Anterior cingulate cortex (tissue), 58 donors: ENCODE measurements at places on chromosomes 6 and 20.
A peak's percentile ranks its signal among the peaks of the same experiment; 100 is the strongest.

GRCh38 chr20:4896971-4897497 is 104.3 kb downstream of the SLC23A2 start:
- no peak for DNase-seq

GRCh38 chr6:63140692-63141318 is 70.5 kb upstream of the FKBP1C start:
- no peak for DNase-seq

DNA sequence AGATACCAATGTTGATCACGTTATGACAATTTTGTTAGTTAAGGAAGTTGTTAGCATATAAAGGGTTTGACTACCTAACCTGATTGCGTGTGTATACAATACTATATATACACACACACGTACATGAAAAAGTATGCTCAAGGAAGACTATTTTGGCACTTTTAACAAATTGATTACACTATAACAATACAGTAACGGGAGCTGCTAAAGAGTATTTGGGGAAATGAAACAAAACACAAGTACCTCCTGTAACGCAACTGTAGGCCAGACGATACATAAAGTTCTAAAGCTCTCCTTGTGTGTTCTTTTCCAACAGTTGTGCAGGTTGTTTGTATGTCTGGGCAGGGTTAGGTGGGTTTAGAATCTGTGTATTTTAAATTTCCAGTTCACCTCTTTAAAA is 98.7 kb downstream of the PLEKHG1 start:
- DNase-seq: no peak

GRCh38 chr6:49142421-49143151 is 320.5 kb downstream of the MMUT start:
- no peak for DNase-seq

DNA sequence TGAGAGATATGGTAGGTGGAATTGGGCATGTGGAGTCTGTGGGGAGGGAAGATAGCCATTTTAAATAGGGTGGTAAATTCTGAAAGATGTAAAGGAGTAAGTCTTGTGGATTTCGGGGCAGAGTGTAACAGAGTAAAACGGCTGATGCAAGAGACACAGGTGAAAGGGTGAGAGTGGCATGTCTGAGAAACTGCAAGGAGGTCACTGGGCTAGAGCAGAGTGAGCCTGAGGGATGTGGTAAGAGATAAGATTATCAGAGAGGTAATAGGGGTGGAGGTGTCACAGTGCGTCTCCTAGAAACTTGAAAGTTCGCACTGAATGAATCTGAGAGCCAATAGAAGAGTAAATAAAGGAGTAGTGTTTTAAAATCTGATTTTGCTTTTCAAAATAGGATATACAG is 308.1 kb downstream of the EPM2A start:
- no peak for DNase-seq

DNA sequence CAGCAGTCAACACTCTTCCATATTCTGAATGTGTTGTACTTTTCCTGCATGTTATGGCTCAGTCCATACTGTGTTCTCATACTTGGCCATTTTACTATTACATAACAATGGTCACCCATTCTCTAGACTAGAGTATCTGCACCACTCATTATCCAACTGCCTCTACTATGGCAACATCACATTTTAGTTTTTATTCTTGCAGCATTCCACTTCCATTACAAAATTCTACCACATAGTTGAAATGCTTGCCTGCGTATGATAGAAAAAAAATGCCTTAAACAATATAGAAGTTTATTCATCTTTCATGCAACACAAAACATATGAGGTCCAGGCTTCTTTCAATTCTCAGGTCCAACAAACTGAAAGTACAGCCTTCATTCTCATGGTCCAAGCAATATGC is 128.0 kb downstream of the TENT5A start:
- no peak for DNase-seq

DNA sequence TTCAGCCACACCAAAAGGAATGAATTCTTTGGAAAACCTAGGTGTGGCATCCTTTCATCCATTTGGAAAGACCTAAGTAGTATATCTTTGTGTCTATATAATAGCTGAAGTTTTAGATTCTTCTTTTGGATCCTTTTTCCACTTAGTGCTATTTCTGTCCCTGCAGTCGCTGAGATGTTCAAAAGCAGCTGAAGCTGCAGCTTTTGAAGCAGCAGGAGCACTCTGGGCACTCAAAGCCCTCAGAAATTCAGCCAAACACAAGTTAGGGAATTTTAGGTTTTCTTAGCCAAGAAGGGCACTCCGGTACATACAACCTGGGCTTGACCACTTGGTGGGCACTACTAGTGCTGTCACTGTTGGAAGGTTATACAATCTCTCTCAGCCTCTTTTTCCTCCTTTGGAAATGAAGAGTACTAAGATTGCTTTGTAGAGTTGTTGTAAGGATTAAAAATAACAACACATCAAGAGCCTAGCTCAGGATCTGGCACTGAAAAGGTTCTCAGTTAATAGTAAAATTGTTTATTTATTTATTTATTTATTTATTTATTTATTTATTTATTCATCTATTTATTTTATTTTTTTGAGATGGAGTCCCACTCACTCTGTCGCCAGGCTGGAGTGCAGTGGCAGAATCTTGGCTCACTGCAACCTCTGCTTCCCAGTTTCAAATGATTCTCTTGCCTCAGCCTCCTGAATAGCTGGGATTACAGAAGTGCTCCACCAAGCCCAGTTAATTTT is 71.9 kb upstream of the SLC22A16 start:
- DNase-seq: no peak

DNA sequence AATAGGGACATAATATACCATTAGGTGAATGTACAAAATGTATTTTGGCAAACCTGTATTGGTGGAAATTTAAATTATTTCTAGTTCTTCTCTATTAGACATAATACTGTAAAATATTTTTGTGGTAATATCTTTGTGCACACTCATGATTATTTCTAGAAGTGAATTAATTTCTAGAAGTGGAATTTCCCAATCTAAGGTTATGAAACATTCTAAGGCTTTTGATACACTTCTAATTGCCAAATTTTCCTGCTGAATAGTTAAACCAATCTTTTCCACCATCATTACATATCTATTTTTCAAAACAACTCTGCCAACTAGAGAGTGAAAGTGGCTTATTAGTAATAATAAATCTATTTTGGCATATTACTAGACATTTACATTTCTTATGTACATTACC is 1.8 kb upstream of the CCND3 start:
- no peak for DNase-seq

- DNase-seq: no peak
Observed at GRCh38 chr6:13908955-13909381, 15.8 kb upstream of the RNF182 start.

GRCh38 chr6:43943099-43943766 is 173.2 kb downstream of the VEGFA start:
- no peak for DNase-seq

DNA sequence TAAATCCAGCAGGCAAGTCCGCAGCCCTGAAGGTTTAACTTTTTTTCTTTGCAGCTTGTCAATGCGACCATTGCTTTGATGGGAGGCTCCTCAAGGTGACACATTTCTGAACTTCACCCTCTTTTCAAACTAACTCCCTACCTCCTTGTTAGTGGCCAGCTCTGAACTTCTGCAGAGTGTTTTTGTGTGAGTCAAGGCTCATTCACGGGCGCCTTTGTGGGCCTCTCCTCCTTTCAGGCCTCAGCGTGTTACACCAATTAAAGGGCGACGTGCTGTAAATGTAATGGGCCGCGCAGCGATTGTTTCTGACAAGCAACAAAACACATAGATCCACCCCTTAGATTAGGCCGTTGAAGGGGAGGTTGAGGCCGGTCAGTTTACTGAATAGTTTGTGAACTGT is 45.5 kb upstream of the NR2E1 start:
- DNase-seq: peak; percentile 4

DNA sequence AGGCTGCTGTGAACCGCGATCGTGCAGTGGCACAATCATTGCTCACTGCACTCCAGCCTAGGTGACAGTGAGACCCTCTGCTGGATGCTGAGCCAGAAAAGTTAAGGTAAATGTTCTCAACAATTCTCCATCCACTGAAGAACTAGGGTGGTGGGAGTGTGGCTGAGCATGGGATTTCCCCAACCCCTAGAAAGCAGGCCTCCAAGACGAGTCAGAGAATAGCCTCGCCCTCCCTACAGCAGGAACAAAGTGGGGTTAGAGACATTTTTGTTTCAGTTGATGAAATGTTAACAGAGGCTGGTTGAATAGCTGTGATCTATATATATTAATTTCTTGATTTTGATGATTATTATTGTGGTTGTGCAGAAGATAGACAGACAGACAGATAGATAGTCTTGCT is 6.1 kb upstream of the ALDH8A1 start:
- no peak for DNase-seq

GRCh38 chr6:116370760-116371119 is at the start of gene DSE:
Gene DSE (plus strand): TSS chr6:116370947. CDS start chr6:116399251, 28,304 bp downstream.
- DNase-seq: peak; percentile 58

DNA sequence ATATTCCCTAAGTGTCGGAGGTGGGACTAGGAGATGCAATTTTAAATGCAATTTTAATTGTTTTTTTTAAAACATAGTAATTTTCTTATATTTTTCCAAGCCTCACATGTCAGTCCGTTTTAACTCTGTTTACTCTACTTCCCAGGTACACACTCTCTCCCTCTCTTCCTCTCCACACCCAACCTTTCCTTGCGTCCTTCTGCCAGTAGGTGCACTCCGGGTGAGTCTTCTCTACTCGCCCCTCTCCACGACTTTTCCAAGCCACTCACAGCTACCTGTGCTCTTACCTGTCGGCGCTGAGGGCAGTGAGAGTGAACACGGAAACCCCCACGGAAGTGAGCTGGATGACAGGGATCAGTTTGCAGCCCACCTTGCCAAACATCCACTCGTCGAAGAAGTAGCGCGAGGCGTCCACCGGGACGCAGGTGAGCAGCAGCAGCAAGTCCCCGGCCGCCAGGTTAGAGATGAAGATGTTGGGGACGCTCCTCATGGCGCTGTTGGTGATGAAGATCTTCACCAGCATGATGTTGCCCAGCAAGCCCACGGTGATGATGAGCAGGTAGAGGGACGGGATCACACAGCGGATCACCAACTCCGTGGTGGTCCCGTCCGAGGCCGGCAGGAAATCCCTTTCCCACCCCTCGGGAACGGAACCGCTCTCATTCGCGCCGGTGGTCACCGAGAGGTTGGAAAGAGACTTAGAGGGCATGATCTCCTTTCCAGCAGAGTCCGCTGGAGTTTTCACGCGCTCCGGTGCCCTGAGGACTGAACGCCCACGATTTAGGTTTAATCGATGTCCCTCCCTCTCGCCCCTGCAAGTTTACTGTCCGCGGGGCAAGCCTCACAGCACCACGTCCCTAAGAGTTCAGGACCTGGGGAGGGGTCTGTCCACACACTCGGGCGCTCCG is 44.5 kb upstream of the GJE1 start:
- no peak for DNase-seq

GRCh38 chr6:136786658-136787057 is 5.6 kb downstream of the MAP3K5 start:
- DNase-seq: no peak

GRCh38 chr6:71392276-71392675 is 103.7 kb downstream of the OGFRL1 start:
- DNase-seq: no peak

DNA sequence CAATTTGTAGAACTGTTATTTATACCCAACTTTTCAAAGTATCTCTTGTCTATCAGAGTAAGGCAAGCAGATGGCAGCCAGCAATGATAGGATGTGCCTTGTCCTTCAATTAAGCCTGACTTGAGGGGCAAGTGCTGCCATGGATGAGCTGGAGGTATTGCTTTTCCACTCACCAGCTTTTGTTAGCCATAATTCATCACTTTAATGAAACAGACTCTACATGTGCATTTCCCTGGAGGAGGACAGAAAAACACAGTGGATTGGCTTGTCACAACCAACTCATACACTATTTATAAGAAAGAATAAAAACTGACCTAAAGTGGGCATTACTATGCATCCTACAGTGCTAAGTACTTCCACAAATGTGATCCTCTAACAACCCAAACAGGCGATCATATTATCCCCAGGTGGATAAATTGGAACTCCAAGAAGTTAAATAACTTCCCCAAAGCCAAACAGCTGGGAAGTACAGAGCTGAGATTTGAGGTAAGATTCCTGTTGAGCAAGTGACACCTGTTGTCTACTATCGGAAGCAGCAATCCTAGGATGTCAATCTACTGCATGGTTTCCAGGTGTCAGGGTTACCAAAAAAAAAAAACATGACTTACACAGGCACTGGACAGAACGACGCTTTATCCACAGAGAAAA is 73.9 kb upstream of the NRSN1 start:
- DNase-seq: no peak

DNA sequence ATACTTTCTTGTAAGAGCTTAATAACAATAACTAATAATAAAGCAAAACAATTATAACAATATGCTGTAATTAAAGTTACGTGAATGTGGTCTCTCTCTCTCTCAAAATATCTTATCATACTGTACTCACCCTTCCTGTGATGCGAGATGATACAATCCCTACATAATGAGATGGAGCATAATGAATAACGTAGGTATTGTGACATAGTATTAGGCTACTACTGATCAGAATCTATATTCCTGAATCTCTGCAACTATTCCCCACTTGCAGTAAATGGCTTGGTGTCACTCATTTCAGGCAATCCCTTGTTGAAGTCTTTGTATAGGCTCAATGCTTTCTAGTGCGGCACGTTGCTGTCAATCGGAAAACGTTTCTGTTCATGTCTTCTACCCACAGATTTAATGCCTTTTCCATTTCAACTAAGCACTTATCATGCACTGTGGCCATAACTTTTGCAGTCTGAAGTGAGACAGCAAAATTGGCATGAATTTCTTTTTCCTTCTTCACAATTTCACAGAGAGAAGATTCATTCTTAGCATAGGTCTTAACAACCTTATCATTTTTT is 32.3 kb downstream of the MOXD1 start:
- no peak for DNase-seq

DNA sequence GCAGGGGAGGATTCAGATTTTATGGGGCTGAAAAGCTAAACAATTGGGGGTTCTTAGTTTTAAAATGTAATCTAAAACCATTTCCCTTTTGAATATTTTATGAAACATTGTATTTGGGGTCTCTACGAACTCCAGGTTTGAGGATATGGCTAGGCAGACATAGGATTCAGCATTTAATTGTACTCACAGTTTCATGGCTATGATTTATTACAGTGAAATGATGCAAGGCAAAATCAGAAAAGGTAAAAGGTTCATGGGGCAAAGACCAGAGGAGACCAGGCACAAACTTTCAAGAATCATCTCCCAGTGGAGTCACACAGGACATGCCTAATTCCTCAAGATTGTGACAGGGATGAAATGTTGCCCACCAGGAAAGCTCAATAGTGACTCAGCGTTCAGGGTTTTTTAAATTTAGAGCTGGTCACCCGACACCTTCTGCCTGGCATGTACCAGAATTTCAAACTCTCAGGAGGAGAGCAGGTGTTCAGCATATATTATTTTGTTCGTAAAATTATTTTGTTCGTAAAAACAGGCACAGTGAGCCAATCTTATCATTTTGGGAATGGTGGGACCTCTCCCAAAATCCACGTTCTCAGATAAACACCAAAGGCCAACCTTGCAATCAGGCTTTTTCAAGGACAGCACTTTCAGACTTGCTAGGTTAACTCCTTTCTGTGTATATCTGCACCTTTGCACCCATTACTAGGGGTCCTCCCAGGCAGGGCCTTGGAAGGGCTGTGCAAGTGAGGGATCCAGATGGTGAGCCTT is 270.3 kb downstream of the NKAIN2 start:
- no peak for DNase-seq
